Chondrocyte (in vitro differentiated cells): ENCODE measurements at places on chromosomes 7 and 10. TPM values are rescaled to one million over a fixed set of nuclear protein-coding genes. Genes with fewer than 3 reads are reported as not detected.

ERVW-1 gene
- not detected in 3 replicates for total RNA-seq

ADRB1 gene
- 0.07 to 0.65 TPM (median 0.15 TPM) in 3 replicates for total RNA-seq

SBDS gene
- total RNA-seq: 124 to 146 TPM (median 144 TPM) in 3 replicates

CYP3A5 gene
- total RNA-seq: not detected in 3 replicates

PDE6C gene
- total RNA-seq: not detected in 3 replicates

- no peaks in the 10 kb centered on the region for H3K4me1 ChIP-seq
- DNase-seq: no peak
- no peak overlapping the region for H3K4me3 ChIP-seq
Observed at GRCh38 chr7:135808206-135808605, 59.6 kb upstream of the FAM180A start.

DNA sequence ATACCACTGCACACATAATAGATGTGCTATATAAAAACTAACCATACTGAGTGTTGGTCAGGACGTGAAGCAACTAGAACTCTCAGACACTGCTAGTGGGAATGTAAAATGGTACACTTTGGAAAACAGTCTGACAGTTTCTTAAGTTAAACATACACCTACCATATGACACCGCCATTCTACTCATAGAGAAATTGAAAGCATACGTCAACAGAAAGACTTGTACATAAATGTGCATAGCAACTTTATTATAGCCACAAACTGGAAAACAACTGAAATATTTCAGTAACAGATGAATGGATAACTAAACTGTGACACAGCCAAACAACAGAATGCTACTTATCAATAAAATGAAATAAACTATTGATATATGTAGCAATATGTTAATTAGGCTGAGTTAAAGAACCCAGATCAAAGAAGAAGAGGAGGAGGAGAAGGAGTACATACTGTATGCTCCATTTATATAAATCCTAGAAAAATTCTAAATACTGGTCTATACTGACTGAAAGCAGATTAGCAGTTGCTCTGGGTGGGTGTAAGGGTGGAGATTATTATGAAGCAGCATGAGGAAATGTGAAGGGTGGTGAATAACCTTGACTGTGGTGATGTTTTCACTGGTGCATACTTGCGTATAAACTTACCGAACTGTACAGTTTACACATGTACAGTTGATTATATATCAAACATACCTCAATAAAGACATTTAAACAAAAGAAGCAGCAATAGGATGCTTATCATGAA lies 48.6 kb downstream of the ARHGAP21 start:
- peaks cover 40% of the 10 kb centered on the region for H3K4me1 ChIP-seq
- H3K36me3 ChIP-seq: peaks cover 2% of the 10 kb centered on the region
- H3K27ac ChIP-seq: no peak overlapping the region
- no peaks in the 10 kb centered on the region for H3K27me3 ChIP-seq
- no peak for DNase-seq

DNA sequence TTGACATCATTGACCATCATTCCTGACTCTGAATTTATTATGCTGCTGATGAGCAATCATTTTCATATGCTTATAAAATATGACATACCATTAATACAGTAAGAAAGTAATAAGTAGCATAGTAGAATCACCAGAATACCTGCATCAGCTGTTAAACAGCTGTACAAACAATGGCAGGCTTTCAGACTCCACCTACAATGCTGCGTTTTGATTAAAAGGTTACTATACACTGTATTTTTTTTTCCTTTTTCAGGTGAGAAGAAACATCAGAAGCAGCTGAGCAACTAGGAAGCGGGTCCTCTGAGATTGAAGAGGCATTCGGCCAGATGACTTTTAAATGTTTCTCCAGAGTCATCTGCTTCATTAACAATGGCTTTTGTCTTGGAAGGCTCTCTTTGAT lies 7.1 kb downstream of the ASNS start:
- peaks cover 26% of the 10 kb centered on the region for H3K36me3 ChIP-seq
- H3K27ac ChIP-seq: no peak overlapping the region
- DNase-seq: no peak
- H3K4me3 ChIP-seq: no peak overlapping the region

DNA sequence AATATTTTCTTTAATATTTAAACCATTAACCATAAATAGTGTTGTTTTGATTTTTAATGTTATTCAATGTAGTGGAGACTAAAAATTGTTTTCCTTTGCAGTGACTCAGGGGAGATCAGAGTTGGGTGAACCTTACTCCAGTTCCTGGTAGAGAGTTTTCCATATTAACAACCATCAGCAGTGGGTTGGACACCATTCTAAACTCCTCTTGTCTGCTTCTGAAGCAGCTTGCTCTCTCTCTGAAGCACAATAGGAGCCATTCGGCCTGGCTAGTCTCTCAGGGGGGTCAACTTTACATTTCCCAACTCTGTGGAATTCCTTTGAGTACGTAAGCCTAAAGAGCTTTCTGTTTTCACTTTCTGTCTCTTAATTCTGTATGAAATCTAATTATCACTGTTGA lies 9.4 kb upstream of the NRG3 start:
- DNase-seq: no peak
- no peaks in the 10 kb centered on the region for H3K27me3 ChIP-seq
- no peaks in the 10 kb centered on the region for H3K4me1 ChIP-seq

DNA sequence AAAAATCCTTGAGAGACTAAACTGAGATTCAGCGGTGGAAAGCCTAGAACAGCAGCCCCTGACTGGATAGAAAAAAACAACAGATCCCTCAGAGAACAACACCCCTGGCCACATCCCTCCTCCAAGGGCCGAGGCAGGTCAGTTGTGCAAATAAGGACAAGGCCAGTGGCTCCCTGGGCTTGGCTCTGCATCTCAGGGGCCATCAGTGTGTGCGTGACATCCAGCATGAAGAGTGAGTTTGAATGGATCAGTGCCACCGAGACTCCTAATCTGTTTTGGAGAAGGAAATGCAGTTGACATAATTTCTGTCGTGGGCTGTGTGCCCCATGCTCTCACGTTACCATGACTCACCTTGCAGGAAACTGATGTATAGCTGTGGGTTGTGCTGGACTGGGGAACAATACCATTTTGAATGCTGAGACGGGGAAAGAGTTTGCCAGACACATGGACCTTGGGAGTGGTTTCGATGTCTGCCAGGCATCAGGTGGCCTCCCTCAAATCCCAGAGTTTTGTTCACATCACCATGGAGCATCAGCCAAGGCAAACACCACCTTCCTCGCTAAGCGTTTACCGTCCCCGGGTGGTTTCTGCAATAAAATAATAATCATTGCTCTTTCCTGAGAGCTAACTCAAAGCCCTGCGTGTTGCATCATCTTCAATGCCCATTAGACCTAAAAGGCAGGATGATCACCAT lies 153.2 kb upstream of the FZD8 start:
- H3K27ac ChIP-seq: peak overlapping the region; percentile 83
- H3K36me3 ChIP-seq: no peaks in the 10 kb centered on the region
- no peak overlapping the region for H3K4me3 ChIP-seq
- H3K4me1 ChIP-seq: peaks cover 56% of the 10 kb centered on the region
- no peaks in the 10 kb centered on the region for H3K27me3 ChIP-seq

DNA sequence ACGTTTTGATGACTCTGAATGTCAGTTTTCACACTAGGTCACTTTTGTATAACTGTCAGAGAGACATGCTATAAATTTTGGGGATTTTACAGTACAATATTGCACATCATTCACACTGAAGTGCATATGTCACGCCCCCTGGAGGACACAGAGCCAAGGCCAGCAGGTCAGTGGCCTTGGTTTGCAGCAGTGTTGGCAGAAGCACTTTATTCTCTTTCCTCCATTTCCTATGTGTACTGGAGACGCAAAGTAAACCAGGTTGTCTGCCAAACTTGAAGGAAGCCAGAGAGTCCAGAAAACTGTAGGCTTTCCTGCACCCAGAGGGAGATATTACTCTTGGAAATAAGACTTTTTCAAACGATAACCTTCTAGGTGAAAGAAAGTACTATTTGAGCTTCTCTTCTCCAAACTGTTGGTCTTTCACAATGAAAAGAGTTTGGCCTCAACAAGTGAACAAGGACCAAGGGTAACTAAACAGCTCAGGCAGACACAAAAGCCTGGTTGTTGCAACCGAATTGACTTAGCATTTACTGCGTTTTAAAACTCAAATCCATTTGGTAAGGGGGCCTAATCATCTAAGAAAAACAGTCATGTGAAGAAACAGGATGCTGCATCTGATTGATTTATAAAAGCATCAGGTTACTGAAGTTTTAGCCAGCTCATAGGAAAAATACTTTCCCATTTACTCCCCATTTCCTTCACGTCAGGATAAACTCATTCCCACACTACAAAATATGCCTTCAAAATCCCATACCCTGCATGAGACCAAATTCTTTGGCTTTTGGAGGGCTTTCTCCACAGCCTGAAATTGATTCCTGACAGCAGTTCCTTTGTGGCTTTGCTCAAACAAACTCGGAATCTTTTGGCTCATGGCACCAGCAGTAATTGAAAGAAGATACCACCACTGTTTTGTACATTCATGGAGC lies 83.0 kb upstream of the SEC61G start:
- H3K4me3 ChIP-seq: no peak overlapping the region
- H3K27me3 ChIP-seq: no peaks in the 10 kb centered on the region
- H3K36me3 ChIP-seq: no peaks in the 10 kb centered on the region
- H3K27ac ChIP-seq: peak overlapping the region; percentile 67
- peaks cover 55% of the 10 kb centered on the region for H3K4me1 ChIP-seq
- DNase-seq: no peak

DNA sequence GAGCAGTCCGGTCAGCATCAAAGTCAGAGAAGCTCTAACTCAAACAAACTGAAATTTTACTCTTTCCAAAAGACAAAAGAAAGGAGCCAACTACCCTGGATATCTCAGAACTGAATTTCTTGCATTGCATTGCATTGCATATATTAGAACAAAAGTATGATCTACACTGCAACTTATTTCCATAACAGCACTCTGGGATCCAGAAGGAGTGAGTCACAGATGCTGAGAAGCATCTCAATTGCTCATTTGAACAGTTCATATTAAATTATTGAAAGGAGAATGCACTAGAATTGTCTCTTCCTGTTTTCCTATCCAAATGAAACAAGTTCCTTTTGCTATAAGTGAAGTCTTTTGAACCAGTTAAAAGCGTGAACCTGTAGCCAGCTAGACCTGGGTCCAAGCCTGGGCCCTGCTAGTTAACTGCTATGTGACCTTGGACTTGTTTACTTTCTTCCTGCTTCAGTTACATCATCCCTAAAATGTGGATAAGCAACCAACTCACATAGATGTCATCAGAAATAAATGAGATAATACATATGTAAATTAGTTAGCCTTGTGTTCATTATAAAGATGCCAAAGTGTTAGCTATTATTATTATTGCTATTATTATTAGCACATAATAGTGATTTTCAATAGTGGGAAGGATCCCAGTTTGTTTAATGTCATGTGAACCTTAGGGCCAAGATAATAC lies 184.1 kb downstream of the CREB5 start:
- peaks cover 2% of the 10 kb centered on the region for H3K36me3 ChIP-seq
- DNase-seq: no peak
- H3K27me3 ChIP-seq: peaks cover 4% of the 10 kb centered on the region

DNA sequence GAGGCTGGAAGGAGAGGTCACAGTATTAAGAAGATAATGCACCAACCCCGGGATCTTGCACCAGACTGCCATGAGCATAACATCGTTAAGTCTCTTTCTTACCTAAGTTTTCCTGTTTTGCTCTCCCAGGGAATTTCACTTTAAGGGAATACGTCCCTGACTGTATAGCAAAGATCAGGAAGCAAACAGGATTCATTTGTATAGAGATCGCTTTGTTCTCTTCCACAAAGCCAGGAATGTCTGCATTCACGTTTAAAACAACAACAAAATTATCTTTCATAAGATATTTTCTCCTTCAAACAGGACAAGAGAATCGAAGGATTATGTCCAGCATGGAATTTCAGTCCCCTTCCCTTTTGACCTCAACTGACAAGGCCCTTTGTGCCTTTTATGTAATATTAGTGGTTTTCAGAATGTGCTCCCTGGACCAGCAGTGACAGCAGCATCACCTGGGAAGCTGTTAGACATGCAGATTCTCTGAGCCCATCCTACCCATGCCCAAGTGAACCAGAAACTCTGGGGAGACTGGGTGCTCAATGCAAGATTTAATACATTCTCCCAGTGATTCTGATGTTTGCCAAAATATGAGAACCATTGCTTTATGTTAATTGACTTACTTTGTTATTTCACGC lies 286.3 kb downstream of the FGFR2 start:
- H3K4me1 ChIP-seq: peaks cover 4% of the 10 kb centered on the region
- DNase-seq: no peak
- no peak overlapping the region for H3K27ac ChIP-seq

DNA sequence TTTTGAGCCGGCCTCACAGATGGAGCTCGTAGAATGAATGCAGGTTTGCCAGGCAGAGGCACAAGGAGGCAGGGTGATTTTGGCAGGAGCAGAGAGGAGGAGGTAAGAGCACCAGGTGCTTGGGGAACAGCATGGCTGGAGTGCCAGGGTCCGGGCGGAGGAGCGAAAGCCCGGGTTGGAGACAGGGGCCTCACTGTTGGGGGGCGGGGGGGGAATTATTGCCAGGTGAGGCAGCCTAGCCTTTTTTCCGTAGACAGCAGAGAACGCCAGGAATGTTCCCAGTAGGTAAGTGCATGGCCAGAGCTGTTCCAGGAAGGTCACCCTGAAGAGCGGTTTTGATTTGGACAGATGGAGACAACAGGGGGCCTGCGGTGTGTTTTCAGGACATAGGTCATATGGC lies 9.5 kb downstream of the SRRM3 start:
- H3K36me3 ChIP-seq: no peaks in the 10 kb centered on the region
- no peak overlapping the region for H3K27ac ChIP-seq
- H3K4me1 ChIP-seq: no peaks in the 10 kb centered on the region
- H3K27me3 ChIP-seq: peaks cover 28% of the 10 kb centered on the region

DNA sequence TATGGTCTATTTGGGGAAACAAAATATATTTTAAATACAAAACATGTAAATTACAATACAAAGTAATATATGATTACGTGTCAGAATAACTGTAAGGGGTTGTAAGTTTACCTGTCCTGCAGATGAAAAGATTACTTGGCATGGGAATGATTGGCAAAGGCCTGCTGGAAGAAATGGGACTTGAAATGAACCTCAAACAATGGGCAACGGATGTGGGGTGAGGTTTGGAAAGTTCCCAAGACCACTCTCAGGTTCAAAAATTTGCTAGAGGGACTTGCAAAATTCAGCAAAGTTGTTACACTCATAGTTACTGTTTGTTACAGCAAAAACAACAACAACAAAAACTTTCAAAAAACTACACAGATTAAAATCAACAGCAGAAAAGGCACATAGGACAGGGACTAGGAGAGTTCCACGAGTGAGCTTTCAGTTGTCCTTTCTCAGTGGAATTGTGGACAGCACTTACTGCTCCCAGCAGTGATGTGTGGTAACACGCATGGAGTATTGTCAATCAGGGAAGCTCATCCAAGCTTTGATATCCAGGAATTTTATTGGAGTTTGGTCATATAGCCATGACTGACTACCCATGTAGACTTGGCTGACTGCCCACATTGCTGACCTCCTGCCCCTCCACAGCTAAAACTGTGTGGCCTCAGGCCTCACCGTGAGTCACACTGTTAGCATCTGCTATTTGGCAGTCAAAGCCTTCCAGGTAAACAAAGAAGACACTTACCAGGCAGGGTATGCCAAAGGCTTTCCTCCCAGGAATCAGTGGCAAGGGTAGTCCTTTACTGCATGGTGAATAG lies 43.8 kb downstream of the EXOC6 start:
- no peak overlapping the region for H3K4me3 ChIP-seq
- no peaks in the 10 kb centered on the region for H3K27me3 ChIP-seq
- peak overlapping the region; percentile 34 for H3K27ac ChIP-seq
- peaks cover 10% of the 10 kb centered on the region for H3K4me1 ChIP-seq
